ENCODE measurements at places on chromosomes 11 and 22. TPM values are rescaled to one million over a fixed set of nuclear protein-coding genes. Genes with fewer than 3 reads are reported as not detected.
A peak's percentile ranks its signal among the peaks of the same experiment; 100 is the strongest.

DNA sequence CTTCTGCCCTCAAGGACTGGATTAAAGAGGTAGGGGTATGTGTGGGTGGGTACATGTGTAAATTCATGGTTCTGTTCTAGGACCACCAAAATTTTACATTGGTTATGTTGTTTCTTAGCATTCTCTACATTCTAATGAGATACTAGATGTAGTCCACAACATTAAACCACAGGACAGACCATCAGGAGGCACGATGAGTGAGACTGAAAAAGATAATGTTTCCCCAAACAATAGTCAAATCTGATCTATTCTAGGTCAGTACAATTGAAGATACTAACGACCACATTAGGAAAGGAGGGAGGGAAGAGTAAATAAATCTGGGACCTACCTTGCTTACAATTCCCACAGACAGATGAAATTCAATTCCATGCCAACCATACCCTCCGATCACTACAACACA, 42.2 kb downstream of the MRTFA start:
- no peak for DNase-seq

The ST3GAL4 gene
- 36.3 TPM for total RNA-seq

DNA sequence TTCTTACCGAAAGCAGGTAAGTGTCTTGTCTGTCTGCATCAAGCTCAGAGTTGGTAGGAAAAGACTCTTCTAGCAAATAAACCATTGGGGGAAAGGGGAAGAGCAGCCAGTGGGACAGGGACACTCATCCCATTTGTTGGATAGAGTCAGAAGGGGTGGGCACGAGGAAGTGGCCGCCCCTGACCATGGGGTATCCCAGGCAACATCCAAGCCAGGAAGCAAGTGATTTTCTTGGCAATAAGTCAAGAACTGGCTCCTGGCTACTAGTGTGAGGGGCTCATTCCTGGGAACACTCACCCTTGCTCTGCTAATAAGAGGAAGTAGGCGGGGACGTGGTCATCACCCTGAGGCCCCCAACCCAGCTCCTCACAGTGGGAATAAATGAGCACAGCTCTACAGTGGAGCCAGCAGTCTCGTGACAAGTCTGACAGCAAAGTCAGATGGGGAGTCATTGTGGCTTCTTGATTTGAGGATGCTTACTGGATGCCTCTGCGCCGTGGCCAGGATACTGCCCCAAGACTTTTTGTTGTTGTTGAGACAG, 6.7 kb downstream of the SLC25A18 start:
- no peak for DNase-seq

- DNase-seq: no peak
These were observed 1.7 kb downstream of the TYMP start for GRCh38 chr22:50527921-50528681.

GRCh38 chr22:49749885-49750510, 77.7 kb downstream of the BRD1 start:
- DNase-seq: no peak

DNA sequence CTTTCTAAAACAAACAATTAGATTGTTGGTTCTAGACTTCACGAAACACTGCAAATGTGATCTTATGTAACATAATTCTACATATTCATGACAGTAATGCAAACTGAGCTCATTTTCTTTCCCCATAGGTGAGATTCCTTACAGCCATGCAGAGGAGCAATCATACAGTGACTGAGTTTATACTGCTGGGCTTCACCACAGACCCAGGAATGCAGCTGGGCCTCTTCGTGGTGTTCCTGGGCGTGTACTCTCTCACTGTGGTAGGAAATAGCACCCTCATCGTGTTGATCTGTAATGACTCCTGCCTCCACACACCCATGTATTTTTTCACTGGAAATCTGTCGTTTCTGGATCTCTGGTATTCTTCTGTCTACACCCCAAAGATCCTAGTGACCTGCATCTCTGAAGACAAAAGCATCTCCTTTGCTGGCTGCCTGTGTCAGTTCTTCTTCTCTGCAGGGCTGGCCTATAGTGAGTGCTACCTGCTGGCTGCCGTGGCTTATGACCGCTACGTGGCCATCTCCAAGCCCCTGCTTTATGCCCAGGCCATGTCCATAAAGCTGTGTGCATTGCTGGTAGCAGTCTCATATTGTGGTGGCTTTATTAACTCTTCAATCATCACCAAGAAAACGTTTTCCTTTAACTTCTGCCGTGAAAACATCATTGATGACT, 1.5 kb downstream of the OR9G1 start:
- no peak for DNase-seq

The ALG12 gene
- 19.4 TPM for total RNA-seq

The CDC42BPG gene
- total RNA-seq: 0.11 TPM

DNA sequence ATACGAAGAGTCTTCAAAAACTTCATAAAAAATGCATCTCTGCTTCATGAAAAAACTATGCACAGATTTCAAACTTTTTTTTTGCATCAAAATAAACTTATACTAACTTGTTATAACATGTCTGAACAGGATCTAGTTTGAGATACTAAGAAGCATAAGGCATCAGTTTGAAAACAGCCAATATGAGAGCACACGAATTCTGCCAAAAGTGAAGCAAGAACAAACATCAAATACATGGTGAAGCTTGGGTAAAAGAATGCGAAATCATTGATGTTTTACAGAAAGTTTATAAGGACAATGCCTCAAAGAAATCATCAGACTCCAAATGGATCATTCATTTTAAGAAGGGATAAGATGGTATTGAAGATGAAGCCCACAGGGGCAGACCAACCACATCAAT, 389.1 kb upstream of the TENM4 start:
- DNase-seq: no peak

DNA sequence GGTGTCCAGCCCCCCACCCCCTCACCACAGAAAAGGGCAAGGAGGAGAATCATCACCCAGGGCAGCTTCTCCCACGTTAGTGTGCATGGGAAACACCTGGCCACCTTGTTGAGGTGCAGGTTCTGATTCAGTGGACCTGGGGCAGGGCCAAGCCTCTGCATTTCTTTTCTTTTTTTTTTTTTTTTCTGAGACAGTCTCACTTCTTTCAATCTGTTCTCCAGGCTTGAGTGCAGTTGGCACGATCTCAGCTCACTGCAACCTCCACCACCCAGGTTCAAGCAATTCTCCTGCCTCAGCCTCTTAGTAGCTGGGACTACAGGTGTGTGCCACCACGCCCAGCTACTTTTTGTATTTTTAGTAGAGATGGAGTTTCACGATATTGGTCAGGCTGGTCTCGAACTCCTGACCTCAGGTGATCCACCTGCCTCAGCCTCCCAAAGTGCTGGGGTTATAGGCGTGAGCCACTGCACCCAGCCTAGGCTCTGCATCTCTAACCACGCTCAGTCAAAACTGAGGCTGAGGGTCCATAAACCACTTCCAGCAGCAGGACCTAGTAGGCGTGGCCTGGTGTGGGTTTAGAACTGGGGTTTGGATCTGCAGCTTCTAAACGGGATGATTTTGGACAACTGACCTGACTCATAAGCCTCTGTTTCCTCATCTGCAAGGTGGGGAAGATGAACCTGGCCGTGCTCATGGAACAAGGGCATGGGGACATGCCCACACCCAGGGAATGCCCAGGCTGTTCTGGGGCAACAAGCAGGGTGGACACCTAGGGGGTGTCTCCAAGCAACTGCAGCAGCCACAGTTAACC, 734 bp downstream of the ZP1 start:
- DNase-seq: no peak

The CADM1 gene
- 0.69 TPM for total RNA-seq

- DNase-seq: no peak
These were observed 133.9 kb upstream of the BMAL1 start for GRCh38 chr11:13143486-13144297.

GRCh38 chr22:19746726-19747125, 13.9 kb upstream of the TBX1 start:
- no peak for DNase-seq

The SEPTIN5 gene
- 44.8 TPM for total RNA-seq

The NAALAD2 gene
- total RNA-seq: not detected

DNA sequence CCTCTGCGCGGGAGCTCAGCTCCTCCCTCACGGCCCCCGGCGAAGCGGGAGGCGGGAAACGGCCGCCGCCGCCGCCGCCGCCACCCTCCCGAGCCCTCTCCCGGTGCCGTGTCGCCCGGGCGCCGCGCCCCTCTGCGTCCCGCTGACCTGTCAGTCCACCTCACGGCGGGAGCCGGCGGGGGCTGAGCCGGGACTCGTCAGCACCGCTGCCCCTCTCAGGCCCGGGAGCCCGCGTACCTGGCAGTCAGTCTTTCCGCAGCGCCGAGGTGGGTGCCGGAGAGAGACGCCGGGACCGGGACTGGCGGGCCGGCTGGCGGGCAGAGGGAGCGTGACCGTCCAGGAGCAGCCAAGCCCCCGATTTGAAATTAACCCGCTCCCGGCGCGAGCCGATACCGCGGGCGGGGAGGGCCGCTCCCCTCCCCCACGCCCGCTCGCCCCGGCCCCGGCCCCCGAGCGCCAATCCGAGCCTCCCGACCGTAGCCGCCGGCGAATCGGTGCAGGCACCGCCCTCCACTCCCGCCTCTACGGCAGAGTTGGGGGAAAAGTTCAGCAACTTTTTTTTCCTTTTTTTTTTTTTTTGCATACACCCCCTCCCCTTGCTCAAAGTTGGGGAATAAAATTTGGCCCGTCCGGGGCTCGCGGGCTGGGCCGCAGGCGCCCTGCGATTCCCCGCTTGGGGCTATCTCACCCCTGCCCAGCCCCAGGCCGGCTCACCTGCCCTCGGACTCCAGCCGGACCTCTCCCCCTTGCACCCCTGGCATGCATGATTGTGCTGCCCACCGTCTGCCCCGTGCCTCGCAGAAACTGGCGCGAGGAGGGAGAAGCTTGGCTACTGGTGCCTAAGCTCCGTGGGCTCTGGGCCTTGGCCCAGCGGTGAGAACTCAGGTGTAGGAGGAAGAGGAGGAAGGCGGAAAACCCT, 774 bp upstream of the E2F8 start:
- DNase-seq: peak; percentile 27

- peak; percentile 27 for DNase-seq
These were observed 7.7 kb downstream of the LHFPL7 start for GRCh38 chr22:24938741-24939341.

GRCh38 chr11:101459020-101459419, 124.8 kb downstream of the TRPC6 start:
- DNase-seq: no peak

- DNase-seq: no peak
These were observed 46.3 kb downstream of the BRD1 start for GRCh38 chr22:49781289-49781782.

DNA sequence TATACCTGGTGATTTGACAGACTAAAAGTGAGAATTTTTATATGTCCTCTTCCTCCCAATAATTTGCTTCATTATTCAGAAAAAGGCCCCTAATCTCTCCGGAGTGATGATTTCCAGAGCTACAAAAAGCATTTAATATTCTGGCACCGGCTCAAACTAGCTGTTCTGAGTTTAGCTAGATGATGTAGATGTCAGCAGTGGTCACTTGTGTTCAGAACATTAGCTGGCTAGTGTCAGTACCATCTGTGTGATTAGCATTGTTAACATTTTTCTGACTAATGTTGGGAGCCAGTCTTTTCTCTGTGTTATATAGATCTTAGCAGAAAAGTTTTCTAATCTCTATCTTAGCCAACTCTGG, 68.7 kb upstream of the RRM1 start:
- peak; percentile 34 for DNase-seq

GRCh38 chr11:74154620-74155281, 16.1 kb downstream of the C2CD3 start:
- peak; percentile 22 for DNase-seq

DNA sequence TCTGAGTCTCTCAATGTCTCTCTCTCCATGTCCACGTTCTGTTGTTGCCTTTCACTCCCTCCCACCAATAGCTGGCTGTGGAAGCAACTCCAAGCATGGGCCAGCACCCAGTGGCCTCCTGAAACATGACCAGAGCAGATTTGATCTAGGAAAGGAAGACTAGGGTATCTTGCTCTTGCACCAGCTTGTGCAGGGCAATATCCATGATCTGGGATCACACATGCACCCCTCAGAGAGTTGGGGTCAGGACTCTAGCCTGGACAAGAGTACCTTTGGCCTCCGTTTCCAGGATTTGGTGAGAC, 34.5 kb upstream of the RIC3 start:
- DNase-seq: no peak

DNA sequence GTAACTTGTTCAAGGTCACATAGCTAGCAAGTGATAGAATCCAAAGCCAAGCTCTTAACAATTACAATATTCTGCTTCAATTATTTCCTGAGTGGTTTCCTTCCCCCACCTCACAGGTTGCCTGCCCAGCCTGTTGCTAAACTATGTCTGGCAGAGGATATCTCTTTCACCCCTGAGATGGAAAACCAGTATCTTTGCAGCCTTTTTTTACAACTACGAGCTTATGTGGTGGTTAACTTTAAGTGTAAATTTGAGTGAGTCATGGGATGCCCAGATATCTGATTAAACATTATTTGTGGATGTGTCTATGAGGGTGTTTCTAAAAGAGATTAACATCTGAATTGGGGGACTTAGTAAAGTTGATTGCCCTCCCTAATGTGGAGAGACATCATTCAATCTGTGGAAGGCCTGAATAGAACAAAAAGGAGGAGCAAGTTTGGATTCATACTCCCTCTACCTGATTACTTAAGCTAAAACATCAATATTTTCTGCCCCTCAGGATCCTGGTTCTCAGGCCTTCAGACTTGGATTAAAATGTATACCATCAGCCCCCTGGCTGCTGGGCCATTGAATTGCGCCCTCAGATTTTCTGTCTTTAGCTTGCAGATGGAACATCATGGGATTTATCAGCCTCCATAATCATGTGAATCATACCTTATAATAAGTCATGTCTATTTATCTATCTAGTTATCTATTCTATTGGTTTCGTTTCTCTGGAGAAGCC, 911.9 kb downstream of the METTL15 start:
- peak; percentile 72 for DNase-seq

GRCh38 chr22:17191163-17191784, 28.0 kb downstream of the ADA2 start:
- DNase-seq: peak; percentile 53

- DNase-seq: no peak
These were observed 42.5 kb downstream of the TTC17 start for GRCh38 chr11:43401252-43401651.

DNA sequence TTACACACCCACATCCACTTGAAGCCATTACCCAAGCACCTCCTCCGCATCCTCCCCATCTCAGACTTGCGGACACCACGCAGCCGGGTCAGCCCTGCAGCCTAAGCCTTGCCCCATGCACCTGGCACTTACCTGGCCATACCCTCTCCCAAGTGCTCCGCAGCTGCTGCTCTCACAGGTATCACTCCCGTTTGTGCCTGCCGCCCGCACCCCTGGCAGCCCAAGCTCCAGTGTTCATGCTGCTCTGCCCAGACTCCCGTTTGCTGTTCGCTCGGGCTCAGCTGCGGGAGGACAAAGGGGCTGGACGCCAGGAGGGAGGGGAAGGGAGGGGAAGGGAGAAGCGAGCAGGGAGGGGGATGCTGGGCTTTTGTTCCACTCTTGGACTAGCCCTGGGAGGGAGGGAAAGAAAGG, at the start of gene KLHL35:
KLHL35 (minus strand) TSS at position 293 of the 411 bp plus-strand sequence. CDS start 2,574 bp downstream, outside the sequence.
- DNase-seq: no peak

All from LHCN-M2 (cell line).